CD14-positive monocyte (primary cell): ENCODE measurements at places on chromosomes 12 and 14. TPM values are rescaled to one million over a fixed set of nuclear protein-coding genes. Genes with fewer than 3 reads are reported as not detected.

Gene CHST11
- polyA plus RNA-seq, result 66.6 and 148 TPM in 2 replicates

DNA sequence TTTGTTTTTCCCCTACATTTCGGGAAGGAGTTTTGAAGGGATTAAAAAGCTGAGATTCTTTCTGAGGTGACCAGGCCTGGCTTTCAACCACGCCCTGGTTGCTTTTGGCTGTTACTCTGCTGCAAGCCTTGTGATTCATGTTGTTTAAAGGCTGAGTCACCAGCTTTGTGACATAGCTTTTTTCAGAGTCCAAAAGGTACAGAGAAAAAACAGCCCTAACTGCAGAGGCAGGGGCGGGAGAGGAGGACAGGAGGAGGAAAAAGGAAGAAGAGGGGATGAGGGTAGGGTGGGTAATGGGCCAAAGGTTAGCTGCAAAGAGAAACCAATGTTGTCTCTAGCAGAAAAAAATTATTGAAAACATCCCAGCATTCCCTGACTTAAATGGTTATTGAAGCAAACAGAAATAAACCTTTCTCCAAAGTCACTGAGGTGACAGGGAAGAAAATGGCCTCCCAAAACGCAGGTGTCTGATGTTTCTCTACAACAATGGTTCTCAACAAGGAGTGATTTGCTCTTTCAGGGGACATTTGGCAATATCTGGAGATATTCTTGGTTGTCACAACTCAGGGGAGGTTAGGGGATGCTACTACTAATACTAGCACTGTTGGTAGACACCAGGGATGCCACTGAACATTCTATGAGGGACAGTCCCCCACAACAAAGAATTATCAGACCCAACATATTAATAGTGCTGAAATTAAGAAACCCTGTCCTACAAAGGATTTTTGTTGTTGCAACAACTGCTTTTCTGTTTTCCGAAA, 2.1 kb upstream of the UBC start:
- H3K27ac ChIP-seq, result peak overlapping the region; percentile 99
- H3K27me3 ChIP-seq, result no peaks in the 10 kb centered on the region
- H3K4me1 ChIP-seq, result peaks cover 78% of the 10 kb centered on the region
- H3K36me3 ChIP-seq, result peaks cover 25% of the 10 kb centered on the region
- peak overlapping the region; percentile 11 for H3K4me3 ChIP-seq

DNA sequence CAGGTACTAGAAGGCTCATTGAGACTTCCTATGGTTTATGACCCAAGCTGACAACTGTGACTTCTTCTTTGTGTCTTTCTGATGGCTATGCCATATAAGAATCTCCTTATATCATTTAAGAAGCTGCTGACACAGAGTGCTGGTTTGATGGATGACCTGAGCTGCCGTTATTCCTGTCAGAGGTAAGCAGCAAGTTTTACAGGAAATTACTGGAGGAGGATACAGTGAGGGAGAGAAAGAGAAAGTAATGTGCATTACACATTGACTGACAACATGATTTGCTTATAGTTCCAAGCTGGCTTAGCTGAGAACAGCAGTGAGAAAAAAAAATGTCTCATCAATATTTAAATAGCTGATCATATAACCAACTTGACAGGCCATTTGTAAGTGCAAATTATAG, 981.4 kb downstream of the FSCB start:
- no peak for DNase-seq
- H3K4me1 ChIP-seq, result no peaks in the 10 kb centered on the region
- no peak overlapping the region for H3K4me3 ChIP-seq

DNA sequence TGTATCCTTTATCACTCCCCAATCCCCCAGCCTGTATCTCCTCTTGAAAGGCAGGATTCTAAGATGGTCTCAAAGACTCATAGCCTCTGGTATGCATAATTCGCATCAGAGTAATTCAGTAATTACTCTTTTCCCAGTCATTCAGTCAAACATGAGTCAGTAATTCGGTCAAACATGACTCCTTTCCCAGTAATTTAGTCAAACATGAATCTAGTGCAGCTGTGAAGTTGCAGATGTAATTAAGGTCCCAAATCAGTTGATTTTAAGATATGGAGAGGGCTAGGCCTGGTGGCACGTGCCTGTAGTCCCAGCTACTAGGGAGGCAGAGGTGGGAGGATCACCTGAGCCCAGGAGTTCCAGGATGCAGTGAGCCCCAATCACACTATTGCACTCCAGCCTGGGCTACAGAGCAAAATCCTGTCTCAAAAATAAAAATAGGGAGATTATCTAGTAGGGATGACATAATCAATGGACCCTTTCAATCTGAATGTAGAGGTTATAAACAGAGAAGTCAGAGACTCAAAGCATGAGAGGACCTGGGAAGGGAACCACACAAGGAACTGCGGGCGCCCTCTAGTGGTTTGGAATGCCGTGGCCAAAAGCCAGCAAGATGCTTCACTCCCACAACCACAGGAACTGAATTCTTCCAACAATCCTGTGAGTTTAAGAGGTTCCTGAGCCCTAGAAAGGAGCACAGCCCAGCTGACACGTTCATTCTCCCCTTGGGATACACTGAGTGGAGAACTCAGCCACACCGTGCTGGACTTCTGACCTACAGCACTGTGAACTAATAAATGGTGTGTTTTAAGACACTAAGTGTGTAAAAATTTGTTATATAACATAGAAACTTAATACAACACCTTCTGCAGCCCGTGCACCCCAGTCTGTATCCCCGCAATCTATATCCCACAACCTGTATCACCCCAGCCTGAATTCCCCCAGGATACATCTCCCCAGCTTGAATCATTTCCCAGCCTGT, 14.3 kb upstream of the ARMH4 start:
- no peaks in the 10 kb centered on the region for H3K27me3 ChIP-seq
- peak; percentile 36 for DNase-seq
- H3K4me1 ChIP-seq, result no peaks in the 10 kb centered on the region
- no peak overlapping the region for H3K27ac ChIP-seq

Gene TNFAIP2
- 1,703 and 1,807 TPM in 2 replicates for polyA plus RNA-seq

DNA sequence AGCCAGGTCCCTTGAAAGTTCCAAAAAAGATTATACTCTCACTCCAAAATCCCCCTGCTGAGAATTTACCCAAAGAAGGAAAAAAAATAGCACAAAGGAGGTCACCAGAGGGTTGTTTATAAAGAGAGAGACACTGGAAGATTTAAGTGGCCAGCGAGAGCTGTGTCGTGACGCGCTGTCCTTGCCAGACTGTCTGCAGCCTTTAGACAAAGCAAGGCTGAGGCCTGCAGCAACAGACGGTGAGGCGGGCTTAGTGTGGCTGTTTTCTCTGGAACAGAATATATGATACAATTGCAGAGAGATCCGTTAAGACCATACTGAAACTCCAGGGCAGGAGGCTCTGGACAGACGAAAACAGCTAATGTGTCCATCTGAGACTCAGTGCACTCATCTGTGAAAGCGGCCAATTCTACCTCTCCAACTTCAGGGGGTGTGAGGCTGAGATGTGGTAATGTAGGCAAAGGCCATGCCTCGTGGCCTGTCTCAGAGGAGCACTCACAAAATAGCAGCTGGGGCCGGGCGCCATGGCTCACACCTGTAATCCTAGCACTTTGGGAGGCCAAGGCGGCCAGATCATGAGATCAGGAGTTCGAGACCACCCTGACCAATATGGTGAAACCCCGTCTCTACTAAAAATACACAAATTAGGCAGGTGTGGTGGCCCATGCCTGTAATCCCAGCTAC, 36.2 kb downstream of the ANAPC7 start:
- no peak for DNase-seq
- H3K27ac ChIP-seq, result no peak overlapping the region
- H3K4me1 ChIP-seq, result peaks cover 9% of the 10 kb centered on the region
- H3K27me3 ChIP-seq, result no peaks in the 10 kb centered on the region
- peaks cover 21% of the 10 kb centered on the region for H3K36me3 ChIP-seq
- H3K4me3 ChIP-seq, result no peak overlapping the region

- DNase-seq, result peak; percentile 45
- H3K27ac ChIP-seq, result no peak overlapping the region
- no peak overlapping the region for H3K4me3 ChIP-seq
These were observed 139.9 kb downstream of the DUSP6 start for GRCh38 chr12:89212339-89212771.

DNA sequence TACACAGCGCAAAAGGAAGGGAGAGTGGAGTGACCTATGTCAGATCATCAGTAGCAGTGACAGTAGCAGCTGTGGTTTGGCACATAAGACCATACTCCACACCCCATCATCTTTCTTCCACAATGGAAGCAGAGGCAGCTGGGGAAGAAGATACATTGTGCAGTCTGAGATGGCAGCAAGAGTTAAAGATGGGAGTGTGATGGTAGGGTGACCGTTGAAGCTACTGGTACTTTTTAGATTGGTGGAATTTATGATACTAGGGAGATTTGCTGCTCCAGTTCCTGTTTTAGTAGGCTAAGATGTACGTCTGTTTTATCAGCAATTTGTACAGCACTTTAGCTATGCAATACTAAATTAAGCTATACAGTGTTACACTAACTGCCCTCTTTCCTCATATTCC, 291.0 kb downstream of the FUT8 start:
- H3K27me3 ChIP-seq, result no peaks in the 10 kb centered on the region
- H3K4me3 ChIP-seq, result no peak overlapping the region
- no peaks in the 10 kb centered on the region for H3K4me1 ChIP-seq
- DNase-seq, result no peak

DNA sequence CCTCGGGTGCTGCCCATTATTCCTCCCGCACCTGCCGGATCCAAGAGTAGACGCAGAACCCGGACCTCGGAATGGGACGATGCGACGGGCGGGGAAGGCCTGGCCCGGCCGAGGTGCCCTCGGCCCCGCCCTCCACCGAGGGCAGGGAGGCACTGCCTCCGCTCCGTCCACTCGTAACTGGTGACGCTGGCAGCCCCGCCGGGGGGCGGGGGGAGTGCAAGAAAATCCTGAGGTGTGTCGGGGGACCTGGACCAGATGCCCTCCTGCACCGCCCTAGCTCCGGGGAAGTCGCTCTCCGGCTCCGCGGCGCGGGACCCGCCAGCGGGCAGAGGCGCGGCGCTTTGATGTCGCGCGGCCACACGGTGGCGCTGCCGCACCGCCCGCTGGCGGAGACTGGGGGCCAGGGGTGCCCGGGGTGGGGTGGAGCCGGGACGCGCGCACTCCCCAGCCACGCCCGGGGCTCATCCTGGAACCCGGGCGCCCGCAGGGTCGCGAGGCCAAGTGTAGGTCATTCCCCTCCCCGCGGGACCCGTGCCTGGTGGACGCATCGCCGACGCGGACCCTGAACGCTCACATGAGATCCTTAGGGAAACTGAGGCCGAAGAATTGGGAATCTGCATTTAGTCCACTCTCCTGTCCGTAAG, 202.8 kb downstream of the TTC8 start:
- peaks cover 22% of the 10 kb centered on the region for H3K27me3 ChIP-seq
- peaks cover 37% of the 10 kb centered on the region for H3K4me1 ChIP-seq
- H3K27ac ChIP-seq, result no peak overlapping the region
- DNase-seq, result peak; percentile 53
- no peaks in the 10 kb centered on the region for H3K36me3 ChIP-seq

GRCh38 chr12:4562034-4562657, at the start of gene DYRK4:
DYRK4 (plus strand) TSS chr12:4562208; CDS start chr12:4562246, 38 bp downstream.
- no peaks in the 10 kb centered on the region for H3K36me3 ChIP-seq
- H3K27me3 ChIP-seq, result no peaks in the 10 kb centered on the region
- peak; percentile 70 for DNase-seq
- H3K4me3 ChIP-seq, result peak within 1 kb of the TSS; percentile 31
- peak within 1 kb of the TSS; percentile 56 for H3K27ac ChIP-seq

DNA sequence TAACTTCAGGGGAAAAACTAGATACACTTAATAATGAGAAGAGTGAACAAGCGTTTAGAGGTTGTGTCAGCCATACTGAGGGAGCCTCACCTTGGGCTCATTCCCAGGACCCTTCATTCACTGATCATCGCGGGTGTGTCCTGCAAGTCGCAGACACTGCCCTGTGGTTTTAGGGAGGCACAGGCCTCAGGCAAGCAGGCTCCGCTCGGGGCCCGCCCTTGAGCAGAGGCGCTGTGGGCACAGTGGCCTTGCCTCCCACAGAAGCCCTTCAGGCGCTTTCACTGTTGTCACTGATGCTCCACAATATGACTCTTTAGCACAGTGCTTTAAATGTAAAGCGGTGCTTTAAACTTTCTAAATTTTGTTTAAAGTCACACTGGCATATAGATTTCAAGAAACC, 67.4 kb downstream of the DDX51 start:
- peaks cover 57% of the 10 kb centered on the region for H3K36me3 ChIP-seq
- H3K27ac ChIP-seq, result no peak overlapping the region
- no peak overlapping the region for H3K4me3 ChIP-seq
- no peaks in the 10 kb centered on the region for H3K27me3 ChIP-seq
- no peak for DNase-seq

GRCh38 chr12:111458546-111459172, 52.9 kb downstream of the SH2B3 start:
- H3K4me1 ChIP-seq, result peaks cover 16% of the 10 kb centered on the region
- H3K4me3 ChIP-seq, result no peak overlapping the region
- peaks cover 68% of the 10 kb centered on the region for H3K36me3 ChIP-seq
- no peaks in the 10 kb centered on the region for H3K27me3 ChIP-seq
- DNase-seq, result no peak

GRCh38 chr14:89088530-89088929, 264.1 kb downstream of the TTC8 start:
- no peaks in the 10 kb centered on the region for H3K27me3 ChIP-seq
- no peaks in the 10 kb centered on the region for H3K36me3 ChIP-seq
- H3K4me3 ChIP-seq, result no peak overlapping the region
- no peaks in the 10 kb centered on the region for H3K4me1 ChIP-seq
- DNase-seq, result no peak

Gene PLEK2
- 0.19 TPM in 1 of 2 replicates, not detected in the other for polyA plus RNA-seq

DNA sequence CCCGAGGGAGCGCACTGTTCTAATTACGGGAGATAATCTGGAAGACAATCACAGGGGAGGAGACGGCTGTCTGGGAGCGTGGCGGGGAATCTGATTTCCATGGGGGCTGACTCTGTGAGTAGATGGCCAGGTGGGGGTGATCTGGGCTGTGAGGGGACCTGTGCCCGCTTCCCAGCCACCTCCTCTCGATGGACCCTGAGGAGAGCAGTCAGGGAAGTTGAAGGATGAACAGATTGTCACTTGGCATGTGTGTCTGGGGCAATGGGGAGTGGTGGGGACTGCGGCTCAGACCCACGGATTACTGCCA, 22.6 kb downstream of the GALNT9 start:
- H3K27me3 ChIP-seq, result no peaks in the 10 kb centered on the region
- no peak for DNase-seq
- no peak overlapping the region for H3K27ac ChIP-seq
- H3K36me3 ChIP-seq, result no peaks in the 10 kb centered on the region
- H3K4me3 ChIP-seq, result no peak overlapping the region
- H3K4me1 ChIP-seq, result no peaks in the 10 kb centered on the region

DNA sequence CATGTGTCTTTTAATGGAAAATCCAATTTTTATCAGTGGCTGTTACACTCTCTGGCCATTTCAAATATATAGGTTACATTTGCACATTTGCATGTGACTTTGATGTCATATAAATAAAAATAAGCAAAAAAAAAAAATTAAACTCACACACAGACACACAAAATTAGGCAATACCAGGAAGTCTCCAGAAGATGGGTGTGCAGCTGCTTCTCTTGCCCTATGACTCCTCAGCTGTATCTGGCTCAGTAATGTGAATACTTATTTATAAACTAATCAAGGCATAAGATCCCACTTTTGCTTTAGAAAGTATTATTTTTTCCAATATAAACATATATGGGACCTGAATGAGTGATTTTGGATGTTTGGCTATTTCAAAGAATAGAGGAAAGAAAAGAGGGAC, 461.1 kb downstream of the LRIG3 start:
- H3K4me3 ChIP-seq, result no peak overlapping the region
- H3K27me3 ChIP-seq, result no peaks in the 10 kb centered on the region
- H3K4me1 ChIP-seq, result no peaks in the 10 kb centered on the region
